ENCODE measurements at places on chromosomes 5 and 9. TPM values are rescaled to one million over a fixed set of nuclear protein-coding genes. Genes with fewer than 3 reads are reported as not detected.

The STK32A gene
- 1.3 TPM for total RNA-seq

The IFNA21 gene
- not detected for total RNA-seq

The LHX2 gene
- not detected for total RNA-seq

The AQP3 gene
- not detected for total RNA-seq

The RETREG1 gene
- total RNA-seq: 0.22 TPM

The PCDHGA4 gene
- total RNA-seq: 13.9 TPM

The NUTM2G gene
- total RNA-seq: not detected

The WNT8A gene
- not detected for total RNA-seq

The MZB1 gene
- not detected for total RNA-seq

The ECSCR gene
- not detected for total RNA-seq

Data from GM23248 (cell line).